ENCODE measurements at places on chromosomes 5 and 9.
A peak's percentile ranks its signal among the peaks of the same experiment; 100 is the strongest.

DNA sequence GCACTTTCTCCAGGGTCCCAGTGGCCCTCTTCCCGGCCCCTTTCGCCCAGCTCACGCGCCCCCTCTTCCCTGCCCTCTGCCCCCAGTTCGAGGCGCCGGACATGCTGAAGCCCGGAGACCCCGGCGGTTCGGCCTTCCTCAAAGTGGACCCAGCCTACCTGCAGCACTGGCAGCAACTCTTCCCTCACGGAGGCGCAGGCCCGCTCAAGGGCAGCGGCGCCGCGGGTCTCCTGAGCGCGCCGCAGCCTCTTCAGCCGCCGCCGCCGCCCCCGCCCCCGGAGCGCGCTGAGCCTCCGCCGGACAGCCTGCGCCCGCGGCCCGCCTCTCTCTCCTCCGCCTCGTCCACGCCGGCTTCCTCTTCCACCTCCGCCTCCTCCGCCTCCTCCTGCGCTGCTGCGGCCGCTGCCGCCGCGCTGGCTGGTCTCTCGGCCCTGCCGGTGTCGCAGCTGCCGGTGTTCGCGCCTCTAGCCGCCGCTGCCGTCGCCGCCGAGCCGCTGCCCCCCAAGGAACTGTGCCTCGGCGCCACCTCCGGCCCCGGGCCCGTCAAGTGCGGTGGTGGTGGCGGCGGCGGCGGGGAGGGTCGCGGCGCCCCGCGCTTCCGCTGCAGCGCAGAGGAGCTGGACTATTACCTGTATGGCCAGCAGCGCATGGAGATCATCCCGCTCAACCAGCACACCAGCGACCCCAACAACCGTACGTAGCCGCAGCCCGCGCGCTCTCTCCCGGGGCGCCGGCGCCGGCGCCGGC lies 1.0 kb downstream of the PRDM6 start:
- DNase-seq = no peak

DNA sequence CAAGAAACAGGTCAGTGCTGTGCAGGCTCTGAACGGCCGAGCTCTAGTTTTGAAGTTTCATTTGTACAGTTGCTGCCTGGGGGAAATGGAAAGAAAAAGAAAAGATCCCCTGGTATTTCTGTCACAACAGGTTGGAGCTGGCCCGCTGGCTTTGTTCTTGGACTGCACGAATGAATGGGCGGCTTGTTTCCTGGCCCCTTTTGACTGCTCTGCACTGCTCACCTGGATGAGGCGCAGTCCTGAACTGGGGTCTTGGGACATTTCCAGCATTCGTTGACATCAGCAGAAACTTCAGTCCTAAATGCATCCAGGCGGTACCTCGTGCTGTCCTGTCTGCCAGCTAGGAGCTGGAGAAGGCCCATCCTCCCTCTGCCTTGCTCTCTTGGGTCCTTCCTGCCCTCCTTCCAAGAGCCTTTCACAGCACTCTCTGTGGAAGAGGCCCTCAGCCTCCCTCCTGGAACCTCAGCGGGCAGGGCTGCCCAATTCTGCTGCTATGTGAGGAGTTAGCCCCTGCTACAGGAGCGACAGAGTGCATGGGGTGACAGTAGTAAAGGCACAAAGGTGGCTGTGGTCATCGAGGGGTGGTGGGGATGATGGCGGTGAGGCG lies 189.2 kb downstream of the FSTL4 start:
- no peak for DNase-seq

DNA sequence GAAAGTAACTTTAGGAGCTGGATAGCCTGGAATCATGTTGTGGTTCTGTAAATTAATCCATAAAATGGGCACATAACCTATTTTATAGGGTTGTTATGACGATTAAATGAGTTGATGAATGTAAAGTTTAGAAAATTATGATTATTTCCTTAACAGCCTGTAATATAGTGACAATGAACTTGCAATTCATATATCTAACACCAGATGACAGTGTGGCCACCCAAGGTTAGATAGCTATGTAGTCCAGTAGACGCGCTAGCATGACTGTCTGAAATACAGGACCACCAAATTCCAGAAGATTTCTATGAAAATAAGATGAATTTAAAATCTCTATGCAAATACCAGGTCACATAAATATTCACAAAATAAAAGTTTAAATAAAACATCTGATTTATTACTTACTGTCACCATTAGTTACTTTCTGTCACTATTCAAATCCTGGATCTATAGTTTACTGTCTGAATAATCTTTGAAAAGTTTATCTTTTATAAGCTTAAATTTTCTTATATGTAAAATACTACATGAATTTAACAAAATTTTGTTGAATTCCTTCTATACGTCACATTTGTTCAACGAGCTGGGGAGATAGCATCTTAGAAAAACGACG lies 26.1 kb upstream of the MACIR start:
- no peak for DNase-seq

DNA sequence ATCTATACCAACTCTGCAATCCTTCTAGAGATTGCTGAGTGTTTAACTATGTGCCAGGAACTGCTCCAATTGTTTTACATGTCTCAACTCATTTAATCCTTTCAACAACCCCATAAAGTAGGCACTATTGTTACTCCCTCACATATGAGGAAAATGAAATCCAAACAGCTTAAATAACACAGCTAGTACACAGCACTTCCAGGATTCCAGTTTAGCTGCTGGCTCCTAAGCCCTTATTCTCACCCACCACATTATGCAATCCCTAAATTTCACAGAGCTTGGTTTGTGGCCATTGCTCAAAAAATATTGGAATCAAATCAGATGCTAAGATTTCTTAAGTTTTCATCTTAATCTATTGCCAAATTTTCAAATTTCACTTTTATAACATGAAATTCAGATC lies 84.9 kb downstream of the PRELID2 start:
- DNase-seq = no peak

GRCh38 chr9:88143957-88144625 lies 5.8 kb upstream of the SPATA31C2 start:
- no peak for DNase-seq

DNA sequence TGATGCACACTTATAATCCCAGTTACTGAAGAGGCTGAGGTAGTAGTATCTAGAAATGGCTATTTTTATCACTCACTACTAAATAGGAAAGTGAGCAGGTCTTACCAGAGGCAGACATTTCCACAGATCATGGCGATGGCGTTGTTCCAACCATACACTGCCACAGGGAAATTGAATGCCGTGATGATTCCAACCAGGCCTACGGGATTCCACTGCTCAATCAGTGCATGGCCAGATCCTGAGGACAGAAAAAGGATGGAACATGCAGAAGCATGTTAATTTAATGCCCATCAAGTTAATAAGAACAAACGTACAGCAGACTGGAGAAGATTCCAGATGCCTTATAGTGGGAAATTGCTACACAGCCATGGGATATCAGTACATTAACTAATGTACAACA lies 18.0 kb downstream of the ALDH7A1 start:
- DNase-seq = no peak

DNA sequence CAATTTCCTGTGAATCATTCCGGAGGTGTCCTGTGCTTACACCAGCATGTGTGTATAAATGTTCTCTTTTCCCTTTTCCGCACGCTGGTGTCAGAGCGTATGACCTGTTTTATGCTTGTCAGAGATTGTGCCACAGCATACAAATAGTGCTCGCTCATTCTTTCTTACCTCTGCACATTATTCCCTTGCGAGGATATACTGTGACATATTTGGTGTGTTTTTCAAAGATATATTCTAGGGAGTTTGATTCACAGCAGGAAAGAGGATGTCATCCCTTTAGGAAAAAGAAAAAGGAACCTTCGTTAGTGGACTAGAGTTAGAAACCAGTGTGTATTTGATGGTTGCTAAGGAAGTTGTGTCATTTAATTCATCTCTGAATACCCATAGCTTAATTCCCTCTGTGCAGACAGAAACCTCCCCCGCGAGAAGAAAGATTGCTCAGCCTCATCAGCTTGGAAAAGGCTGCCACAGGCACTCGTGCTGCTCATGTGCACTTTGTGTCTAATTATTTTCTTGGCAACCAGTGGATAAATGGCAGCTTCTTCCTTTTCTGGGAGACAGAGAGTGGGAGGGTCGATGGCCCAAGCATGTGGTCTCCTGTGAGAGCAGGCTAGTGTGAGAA lies 14.7 kb upstream of the CCIN start:
- no peak for DNase-seq

GRCh38 chr9:114387680-114388356 lies at the start of gene AKNA:
TSS of gene AKNA (minus strand) at chr9:114387982. CDS start at chr9:114381333, 6,649 bp downstream.
- DNase-seq = peak; percentile 80

GRCh38 chr5:135387629-135387960 lies 11.4 kb downstream of the MACROH2A1 start:
- no peak for DNase-seq

DNA sequence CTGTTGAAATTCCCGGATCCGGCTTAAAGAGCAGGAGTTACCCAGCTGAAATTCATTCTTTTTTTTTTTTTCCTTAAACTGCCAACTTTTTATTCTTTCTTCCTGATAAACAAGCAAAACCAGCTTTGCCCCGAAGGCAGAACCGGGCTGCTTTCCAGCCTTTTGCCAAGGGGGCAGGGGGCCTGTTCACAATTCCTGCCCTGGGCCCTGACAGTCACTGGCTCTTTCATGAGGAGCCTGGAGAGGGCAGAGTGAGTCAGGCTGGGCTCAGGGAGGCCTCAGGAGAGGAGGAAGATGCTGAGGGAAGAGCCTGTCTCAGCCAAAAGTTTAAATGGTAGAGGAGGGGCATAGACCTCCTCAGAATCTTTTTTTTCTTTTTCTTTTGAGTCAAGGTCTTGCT lies 4.8 kb downstream of the GLIPR2 start:
- no peak for DNase-seq

GRCh38 chr5:44535621-44536020 lies 146.4 kb upstream of the FGF10 start:
- no peak for DNase-seq

GRCh38 chr5:126124706-126125345 lies 298.4 kb upstream of the GRAMD2B start:
- DNase-seq = no peak

GRCh38 chr5:122163121-122164069 lies 34.0 kb downstream of the ZNF474 start:
- DNase-seq = no peak

DNA sequence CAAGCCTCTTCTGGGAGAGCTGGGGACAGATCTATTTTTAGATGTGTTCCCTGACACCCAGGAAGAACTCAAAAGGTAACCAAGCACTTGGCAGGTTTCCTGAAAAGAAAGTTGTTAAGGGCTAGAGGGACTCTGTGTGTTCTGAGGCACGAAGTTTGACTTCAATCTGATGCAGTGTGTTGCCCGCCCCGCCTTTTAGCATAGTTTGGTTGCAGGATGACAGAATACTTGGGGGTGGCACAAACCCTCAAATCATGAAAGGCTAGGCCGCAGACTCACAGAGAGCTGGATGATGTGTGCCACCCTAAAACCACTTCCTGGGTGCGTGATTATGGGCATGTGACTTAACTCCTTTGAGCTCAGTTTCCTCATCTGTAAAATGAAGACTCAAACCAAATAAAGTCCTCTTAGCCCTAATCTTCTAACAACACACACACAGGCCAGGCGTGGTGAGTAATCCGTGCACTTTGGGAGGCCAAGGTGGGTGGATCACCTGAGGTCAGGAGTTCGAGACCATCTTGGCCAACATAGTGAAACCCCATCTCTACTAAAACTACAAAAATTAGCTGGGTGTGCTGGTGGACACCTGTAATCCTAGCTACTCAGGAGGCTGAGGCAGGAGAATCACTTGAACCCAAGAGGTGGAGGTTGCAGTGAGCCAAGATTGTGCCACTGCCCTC lies 12.8 kb upstream of the NDFIP1 start:
- peak; percentile 72 for DNase-seq

DNA sequence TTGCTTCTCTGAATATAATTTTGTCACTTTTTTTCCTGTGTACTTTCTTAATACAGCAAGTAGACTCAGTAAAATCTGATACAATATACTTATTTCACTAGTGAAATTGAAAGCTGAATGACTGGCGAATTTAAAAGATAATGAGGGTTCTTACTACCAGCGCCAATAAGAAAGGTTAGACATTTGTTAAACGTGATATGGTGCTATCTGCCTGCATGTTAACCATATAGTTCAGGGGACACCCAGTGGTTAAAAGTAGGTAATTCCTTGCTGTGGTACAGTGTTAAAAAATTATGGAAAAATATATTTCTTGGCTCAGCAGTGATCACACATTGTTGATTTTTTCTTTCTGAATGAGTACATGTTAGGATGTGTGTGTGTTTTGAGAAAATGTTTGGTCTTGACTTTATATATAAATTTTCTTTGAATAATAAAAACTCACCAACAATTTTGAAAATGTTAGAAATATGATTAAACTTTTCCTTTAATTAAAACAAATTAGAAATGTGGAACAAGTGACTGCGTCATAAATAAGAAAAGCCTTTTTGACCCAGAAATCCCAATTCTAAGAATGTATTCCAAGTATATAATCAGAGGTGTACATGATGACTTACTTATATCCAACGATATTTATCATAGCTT lies 25.8 kb downstream of the CAST start:
- no peak for DNase-seq

DNA sequence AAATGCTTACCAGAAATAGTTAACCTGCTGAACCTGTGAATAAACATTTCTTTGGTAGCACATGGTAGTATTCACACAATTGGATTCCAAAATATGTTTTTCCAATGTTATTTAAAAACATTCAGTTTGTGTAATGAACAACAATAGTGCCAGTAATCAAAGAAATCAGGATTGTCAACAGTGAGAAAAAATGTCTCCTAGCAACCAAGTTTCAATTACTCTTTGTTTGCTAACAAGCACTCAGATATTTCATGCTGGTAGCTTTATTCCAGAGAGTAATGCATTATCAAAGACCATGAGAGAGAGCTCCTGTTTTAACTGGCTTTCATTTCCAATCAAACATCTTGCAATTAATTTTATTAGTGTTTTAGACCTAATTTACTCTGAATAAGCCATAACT lies 768.1 kb upstream of the GRAMD2B start:
- DNase-seq = no peak

- no peak for DNase-seq
These were observed 752 bp downstream of the TSTD2 start for GRCh38 chr9:97632248-97632984.

GRCh38 chr9:127927988-127928675 lies 2.4 kb downstream of the PIP5KL1 start:
- DNase-seq = no peak

DNA sequence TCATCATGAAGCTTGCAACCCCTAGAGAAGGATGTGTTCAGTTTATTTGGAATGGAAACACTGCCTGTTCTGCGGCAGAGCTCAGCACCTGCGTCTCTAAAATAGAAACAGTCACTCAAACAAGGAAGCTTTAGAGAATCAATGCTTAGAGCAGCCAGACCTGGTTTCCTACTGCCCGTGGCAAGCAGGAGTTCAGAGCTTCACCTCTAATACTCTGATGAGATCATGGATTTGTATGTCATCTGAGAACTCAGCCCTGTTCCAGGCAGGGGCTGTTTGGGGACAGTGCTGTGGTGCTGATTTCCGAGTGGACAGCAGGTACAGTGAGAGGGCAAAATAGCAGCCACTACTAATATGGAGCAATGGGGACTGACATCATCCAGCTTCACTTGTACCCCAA lies 236.0 kb upstream of the IRX1 start:
- DNase-seq = no peak

Data from activated CD4-positive, CD25-positive, alpha-beta regulatory T cell treated with anti-CD3 and anti-CD28 coated beads, Interleukin-2, amount 50 U/mL, for 72 hours (primary cell).